ENCODE measurements at places on chromosomes 3 and 15.

- DNase-seq, result peak; percentile 84
Measured at GRCh38 chr15:85625856-85626255, 168.9 kb downstream of the KLHL25 start.

GRCh38 chr15:66941108-66941711 is 124.2 kb upstream of the SMAD3 start:
- no peak for DNase-seq

- no peak for DNase-seq
Measured at GRCh38 chr3:192843723-192844485, 73.8 kb downstream of the MB21D2 start.

- DNase-seq, result no peak
Measured at GRCh38 chr15:61069394-61070075, 159.6 kb downstream of the RORA start.

- no peak for DNase-seq
Measured at GRCh38 chr3:134364936-134365765, 9.1 kb downstream of the AMOTL2 start.

- DNase-seq, result no peak
Measured at GRCh38 chr3:13487403-13487802, 7.3 kb downstream of the HDAC11 start.

DNA sequence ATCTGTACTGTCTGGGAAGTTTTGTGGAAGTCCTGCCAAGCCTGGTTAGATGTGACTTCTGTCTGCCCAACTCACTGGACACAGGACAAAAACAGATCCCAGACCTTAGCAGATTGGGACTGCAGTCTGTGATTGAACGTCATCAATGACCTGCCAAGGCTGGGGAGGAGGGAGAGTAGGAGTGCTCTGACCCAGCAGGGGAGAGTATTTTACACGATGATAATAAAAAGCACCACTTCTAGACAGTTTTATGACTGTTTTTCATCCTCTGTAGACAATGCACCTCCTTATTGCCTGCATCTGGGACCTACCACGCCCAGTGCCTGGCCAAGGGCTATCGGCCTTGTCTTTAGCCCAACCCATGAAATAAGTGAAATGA is 102.3 kb upstream of the NR2E3 start:
- no peak for DNase-seq

DNA sequence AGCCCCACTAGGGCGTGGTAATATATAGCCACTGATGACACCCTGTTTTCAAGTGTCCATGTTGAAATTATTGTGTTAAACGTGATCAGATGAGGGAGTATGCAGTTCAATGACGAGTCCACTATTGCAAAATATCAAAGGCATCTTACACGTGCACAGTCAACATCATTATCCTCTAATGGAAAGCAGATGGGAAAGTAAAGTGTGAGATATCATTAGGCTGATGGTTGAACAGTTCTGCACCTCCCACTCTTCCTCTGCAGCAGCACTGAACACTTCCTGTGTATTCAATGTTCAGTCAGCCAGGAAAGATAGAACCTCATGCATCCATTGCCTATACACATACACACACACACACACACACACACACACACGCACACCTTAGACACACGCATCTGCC is 431.8 kb upstream of the CCDC54 start:
- peak; percentile 87 for DNase-seq

DNA sequence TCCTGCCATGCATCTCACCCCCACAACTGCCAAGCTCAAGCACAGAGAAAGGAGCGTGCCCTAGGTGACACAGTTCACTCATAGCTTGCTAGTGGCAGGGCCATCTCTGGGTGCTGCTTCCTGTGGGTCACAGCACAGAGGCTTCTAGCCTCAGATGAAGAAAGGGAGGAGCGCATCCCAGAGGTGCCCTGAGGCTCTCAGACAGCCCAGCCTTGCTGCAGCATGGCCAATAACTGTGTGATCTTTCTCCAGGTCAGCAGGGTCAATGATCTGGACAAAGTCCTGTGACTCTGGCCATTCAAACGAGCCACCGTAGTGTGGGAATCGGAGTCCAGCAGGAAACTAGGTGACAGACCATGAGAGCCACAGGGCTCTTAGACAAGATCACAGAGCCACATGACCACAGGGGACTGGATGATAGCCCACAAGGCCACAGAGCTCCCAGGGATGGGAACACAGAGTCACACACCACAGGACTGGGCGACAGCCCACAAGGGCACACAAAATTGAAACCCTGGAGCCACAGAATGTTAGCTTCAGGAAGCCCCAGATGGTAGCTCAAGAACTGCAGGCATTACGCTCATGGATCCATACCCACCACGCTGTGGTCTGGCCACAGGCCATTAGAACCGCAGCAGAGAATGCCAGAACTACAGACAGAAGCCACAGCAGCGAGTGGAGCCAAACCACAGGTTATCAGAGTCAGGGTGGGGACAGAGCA is 25.9 kb upstream of the GRIP2 start:
- DNase-seq, result no peak

DNA sequence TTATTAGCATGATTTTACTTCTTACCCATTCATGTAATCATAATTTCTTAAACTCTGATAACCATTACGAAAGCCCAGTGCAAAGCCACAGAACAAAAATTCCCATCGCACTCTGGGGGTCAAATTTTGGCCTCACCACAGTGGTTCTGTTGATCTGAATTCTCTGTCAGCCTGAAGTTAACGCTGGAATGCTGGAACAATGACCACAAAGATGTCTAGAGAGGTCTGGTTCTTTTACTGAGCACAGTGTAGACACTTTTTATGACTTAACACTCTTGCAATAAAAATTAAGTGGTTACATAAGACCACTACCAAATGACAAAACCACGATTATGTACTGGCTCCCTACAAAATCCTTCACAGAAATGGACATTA is 94.7 kb downstream of the PDZRN3 start:
- DNase-seq, result peak; percentile 92

- no peak for DNase-seq
Measured at GRCh38 chr3:90180096-90180495, 1072.7 kb downstream of the EPHA3 start.

- DNase-seq, result peak; percentile 90
Measured at GRCh38 chr15:59294574-59295260, 78.0 kb downstream of the MYO1E start.

DNA sequence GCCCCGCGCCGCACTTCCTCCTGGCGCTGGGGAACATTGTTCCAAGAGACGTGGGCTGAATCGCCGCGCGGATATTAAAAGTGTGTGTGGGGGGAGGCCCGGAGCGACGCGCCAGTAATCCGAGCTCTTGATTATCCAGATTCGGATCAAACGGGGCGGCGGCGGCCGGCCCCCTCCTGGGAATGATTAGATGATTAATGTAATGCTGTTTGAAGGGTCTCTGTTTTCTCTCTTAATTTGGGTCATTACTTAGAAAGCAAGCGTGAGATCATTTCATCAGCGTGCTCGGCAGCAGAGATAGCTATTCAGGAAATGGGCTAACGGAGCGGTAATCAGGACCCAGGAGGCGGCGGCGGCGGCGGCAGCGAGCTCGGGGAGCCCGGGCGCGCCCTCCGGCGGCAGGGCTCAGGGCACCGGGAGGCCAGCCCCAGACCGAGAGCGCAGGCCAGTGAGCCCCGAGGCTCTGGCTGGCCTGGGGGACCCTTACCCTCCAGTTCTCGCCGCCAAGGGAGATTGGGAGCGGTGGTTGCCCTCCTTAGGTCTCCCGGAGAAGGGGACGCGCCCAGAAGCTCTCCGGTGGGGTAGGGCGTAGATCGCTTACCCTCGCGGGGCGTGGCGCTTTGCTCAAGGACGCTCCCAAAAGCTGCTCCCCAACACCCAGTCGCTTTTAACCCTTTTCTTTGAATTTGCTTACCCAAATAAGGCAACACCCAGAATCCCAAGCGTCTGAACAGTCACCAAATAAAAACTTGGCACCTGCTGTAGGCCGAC is 4.5 kb downstream of the FEZF2 start:
- DNase-seq, result no peak

GRCh38 chr15:44298878-44299277 is 10.4 kb downstream of the GOLM2 start:
- no peak for DNase-seq

GRCh38 chr3:146052056-146052790 is 108.8 kb downstream of the PLOD2 start:
- DNase-seq, result no peak

DNA sequence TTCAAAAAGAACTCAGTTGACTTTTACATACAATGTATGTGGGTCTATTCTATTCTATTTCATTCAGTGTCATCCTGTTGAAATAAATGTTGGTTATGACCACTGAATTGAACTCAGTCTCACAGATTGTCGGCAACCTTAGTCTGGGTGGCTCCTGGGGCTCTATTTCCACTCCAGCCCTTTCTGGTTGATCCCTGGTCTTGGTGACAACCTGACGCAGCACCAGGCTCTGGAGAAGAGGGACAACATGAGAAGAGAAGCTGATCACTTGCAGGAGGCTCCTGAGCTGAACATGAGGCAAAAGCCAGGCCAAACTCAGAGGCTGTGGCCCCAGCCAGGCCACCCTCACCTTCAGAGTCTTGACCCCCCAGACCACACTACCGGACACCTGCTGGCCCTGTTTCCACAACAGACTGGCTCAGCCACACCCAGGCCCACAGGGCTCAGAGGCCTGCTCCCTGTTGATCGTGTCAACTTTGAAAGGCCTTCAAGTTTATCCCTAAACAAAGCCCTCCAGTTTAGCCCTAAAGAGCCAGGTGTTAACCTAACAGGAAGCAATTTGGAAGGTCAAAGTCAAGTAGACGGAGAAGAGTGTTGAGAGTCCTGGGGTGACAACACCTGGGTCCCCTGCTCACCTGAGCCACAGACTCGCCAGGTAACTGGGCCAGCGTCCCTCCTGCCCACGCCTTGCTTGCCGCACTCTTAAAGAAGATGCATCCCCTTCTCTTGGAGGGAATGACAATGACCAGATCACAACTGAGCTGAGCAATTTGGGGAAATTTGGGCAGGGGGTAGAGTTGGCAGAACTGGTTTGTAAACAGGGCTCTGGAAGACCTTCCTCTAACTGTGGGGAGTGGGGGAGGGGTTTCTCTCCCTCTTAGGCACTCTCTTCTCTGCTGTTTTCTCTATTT is 15.4 kb upstream of the MUC20 start:
- no peak for DNase-seq

DNA sequence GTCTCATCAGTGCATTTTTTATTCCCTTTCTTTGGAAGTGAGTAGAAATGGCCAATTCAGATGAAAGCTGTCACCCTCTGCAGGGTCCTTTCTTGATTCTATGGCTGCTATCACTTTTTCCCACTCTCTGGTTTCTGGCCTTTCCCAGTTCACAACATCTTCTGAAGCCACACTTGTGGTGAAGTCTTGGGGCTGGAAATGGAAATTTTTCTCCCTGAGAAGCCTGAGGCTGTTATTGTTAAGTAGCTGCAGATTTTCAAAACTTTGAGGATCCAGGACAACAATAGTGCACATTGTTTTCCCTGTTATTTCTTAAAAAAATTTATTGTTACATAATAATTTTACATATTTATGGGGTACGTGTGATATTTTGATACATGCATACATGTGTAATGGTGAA is 250.3 kb upstream of the RASGRP1 start:
- no peak for DNase-seq

GRCh38 chr15:53836618-53837017 is 77.2 kb upstream of the WDR72 start:
- no peak for DNase-seq

GRCh38 chr3:189389346-189389745 is 217.6 kb downstream of the TPRG1 start:
- peak; percentile 10 for DNase-seq

DNA sequence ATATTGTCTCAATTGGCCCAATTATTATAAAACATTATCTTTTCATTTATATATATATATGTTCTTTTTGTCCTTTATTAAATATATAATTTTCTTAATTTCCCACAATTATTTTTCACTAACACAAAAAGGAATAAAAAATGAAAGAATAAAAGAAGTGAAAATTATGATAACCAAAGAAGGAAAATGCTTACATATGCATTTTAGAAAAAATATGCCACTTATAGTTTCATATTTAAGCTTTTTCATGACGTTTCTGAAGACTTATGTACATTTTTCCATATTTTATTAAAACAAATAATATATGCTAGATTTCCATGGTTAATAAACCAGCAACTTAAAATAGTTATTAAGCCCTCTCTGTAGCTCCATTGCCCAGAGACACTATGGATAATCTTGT is 34.9 kb upstream of the ARHGEF26 start:
- DNase-seq, result no peak

- DNase-seq, result no peak
Measured at GRCh38 chr15:53982876-53983275, 4.6 kb downstream of the UNC13C start.

DNA sequence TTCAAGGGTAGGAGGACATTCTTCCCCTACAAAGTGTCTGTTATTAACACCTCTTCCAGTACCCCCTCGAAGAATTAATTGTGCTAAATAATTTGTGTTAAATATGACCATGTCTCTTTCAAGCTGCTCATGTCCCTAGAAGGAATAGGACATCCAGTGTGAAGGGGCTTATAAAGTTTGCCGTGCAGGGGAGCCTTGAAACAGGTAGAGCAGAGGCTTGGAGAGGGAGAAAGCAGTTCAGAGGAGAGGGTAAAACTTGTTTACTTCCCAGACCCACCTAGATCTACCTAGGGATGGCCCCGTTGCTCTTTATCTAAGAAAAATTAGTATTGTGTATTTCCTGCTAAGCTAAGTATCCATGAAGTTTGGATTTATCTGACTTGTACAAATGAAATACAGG is 114.8 kb downstream of the CACNA2D3 start:
- DNase-seq, result no peak

DNA sequence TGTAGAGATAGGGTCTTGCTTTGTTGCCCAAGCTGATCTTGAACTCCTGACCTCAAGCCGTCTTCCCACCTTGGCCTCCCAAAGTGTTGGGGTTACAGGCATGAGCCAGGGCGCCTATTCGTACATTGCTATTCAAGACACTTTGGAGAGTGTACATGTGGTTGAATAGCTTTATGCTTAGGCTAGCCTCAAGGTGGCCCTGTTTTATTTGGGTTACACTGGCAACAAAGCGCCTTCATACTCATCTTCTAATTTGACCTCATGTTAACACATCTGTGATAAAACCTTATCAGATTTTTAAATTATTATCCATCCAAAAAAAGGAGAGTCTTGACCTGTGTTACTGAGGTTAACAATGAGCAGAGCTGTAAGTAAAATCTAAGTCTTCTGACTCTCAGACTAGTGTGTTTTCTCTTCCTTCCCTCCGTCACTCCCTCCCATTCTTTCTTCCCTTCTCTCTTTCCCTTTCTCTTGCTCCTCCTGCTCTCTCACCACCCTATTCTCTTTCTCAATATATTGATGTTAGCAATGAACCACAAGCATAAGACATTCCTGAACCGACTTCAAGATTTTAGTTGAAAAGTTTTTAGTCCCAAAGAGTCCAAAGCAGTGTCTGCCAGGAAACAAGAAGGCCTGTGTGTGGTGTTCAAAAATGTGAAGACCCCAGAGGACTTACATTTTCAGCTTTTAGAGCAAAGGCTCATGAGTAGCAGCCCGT is 603.7 kb upstream of the CFAP20DC start:
- no peak for DNase-seq

DNA sequence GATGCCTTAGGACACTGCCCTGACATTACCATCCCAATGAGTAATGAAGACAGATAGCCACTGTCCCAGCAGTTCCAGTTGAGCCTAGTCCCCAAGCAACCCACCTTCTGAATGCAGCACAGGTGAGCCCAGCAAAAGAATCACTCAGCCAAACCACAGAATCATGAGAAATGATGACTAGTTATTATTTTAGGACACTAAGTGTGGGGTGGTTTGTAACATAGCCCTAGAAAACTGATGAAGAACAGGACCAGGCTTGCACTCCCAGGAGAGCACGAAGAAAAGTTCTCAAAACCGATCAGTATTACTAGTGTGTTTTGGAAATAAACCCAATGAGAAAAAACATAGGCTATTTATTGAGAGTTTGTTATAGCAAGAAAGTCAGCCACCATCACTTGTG is 129.6 kb upstream of the CNTN6 start:
- DNase-seq, result no peak
